ENCODE measurements at places on chromosomes 2 and 18.

DNA sequence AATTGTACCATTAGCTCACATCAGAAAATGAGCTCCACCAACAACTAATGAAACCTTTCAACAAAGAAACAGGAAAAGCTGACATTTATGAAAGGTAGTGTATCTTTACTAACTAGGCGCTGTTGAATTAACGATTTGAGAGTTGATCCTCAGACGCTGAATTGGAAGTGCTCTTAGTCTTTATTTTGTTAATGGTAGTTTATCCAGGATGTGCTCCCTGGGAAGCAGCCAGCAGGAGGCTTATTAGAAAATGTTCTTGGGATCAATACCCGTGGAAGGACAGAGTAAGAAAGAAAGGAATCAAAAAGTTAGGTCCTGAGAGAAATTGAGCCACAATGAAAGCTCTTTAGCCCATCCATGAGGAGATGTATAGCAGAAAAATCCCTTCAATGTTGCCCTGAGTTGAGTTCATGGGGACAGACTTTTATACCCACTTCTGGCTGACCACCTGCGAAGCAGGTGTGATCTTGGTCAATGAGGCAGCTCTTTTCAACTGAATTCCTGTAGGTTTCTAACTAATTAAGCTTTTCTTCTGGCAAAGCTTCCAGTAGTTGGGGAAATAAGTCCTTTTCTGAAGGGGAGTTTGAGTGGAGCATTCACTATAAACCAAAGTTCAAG is 492.6 kb upstream of the REG3G start:
- DNase-seq = no peak

- no peak for DNase-seq
Observed at GRCh38 chr2:68921646-68922045, 31.0 kb downstream of the GKN2 start.

DNA sequence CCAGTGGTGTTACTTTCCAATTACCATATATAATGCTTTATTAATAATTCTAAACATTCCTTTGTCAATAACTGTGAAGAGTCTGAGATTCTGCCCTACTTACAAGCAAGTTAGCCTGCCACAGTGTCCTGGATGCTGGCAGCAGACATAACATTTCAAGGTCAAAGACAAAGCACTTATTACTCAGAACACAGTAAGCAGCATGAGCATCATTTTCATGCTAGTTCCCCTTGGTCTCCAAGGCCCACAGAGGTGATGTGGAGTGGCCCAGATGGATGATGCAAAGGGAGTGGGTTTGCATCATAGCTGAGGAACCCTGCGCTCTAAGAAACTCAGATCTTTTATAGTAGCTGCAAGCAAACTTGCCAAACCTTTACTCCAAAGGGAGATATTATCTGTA is 349.7 kb downstream of the ZEB2 start:
- DNase-seq = no peak

DNA sequence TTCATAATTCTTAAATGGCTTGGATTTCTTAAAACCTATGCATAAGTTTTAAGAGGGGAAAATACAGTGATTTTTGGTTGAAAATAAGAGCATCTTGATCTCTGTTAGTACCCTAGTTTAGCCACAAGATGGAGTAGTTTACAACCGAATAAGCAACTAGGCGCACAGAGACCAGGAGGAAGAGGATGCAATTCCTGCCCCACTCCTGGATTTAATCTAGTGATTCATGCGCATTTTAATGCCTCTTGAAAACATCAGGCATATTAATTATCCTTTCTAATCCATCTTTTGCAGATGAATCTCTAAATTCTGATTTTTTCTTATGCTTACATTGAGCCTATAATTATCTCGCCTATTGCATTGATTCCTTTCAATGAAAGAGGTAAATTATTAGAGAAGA is 76.7 kb downstream of the MRPS9 start:
- peak; percentile 52 for DNase-seq

DNA sequence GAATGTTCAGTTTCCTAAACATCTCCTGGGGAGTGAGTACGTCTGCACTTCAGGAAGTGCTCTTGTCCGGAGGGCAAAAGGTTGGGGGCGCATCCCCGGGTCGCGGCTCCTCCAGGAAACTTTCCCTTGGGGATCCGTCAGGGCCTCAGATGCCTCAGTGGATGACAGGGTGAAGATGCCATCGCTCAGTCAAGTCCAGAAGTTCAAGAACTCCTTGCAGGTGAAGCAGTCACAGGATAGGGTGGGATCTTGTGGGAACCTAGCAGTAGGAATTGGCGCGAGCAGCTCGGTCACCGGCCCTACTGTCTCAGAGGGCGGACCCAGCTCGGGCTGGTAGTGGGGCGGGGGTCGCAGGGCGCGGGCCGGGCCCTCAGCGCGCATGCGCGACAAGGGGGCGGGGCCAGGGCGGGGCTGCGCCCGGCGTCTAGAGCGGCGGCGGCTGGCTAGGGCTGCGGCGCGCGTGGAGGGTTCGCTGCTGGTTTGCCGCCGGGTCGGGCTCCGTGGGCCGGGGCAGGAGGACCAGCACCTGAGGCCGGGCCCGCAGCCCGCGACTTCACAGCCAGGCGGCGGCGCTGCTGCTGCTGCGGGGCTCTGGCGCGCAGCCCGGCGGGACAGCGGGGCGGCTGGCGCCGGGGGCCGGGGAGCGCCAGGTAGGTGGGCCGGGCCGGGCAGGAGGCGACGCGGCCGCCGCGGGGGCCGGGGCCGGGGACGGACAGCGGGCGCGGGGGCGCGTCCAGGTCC is at the start of gene INPP4A:
Gene INPP4A (plus strand): TSS at position 423 of the 741 bp plus-strand sequence. CDS start 75,191 bp downstream, outside the sequence.
- DNase-seq = peak; percentile 74

DNA sequence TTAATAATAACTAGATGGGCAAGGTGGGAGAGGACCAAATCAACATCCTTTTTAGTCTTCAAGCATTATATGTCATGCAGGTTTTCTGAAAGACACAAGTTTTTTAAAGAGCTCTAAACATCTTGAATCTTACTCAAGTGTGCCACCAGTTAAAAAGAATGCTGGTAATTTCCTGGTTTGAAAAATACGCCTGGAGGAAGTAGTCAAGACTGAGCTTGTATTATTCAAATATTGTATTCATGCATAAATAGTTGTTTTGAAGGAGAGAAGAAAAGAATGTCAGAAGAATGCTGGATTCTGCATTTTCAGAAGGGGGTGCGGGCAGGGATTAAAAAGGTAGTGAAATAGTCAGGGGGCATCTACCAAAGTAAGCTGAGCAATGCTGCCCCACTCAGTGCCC is 90.7 kb downstream of the WDPCP start:
- DNase-seq = no peak

DNA sequence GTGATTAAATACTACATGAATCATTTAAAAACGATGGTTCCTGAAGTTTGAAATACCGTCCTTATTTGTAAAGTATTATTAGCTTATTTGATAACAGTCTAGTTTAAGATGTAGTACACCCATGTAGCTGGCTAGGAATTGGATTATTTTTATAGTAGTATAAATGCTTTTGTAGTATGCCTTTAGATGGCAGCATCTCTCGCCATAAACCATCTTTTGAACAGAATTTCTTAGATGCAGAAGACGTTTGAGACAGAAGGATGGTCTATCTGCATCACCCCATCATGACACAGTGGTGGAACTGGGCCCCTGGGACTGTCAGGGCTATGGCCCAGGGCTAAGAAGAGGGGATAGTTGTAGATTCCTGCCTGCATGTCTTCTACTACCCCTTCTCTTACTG is 152.7 kb downstream of the WDSUB1 start:
- DNase-seq = no peak

DNA sequence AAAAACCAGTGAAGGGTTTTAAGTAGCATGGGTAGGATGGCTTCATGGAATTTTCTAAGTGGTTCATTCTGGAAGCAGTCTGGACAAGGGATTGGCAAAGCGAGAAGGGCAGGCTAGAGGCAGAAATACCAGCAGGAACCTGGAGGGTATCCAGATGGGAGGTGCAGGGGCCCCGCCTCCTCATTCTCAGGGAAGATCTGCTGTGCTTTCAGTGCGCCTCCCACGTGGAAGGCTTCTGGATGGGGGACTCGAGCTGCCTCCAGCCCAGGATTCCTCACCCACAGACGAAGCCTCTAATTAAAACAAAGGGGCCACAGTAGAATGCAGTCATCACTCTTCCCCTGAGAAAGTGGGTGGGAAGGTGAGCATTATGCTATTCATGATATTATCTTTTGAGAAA is 79.8 kb downstream of the VSNL1 start:
- no peak for DNase-seq

DNA sequence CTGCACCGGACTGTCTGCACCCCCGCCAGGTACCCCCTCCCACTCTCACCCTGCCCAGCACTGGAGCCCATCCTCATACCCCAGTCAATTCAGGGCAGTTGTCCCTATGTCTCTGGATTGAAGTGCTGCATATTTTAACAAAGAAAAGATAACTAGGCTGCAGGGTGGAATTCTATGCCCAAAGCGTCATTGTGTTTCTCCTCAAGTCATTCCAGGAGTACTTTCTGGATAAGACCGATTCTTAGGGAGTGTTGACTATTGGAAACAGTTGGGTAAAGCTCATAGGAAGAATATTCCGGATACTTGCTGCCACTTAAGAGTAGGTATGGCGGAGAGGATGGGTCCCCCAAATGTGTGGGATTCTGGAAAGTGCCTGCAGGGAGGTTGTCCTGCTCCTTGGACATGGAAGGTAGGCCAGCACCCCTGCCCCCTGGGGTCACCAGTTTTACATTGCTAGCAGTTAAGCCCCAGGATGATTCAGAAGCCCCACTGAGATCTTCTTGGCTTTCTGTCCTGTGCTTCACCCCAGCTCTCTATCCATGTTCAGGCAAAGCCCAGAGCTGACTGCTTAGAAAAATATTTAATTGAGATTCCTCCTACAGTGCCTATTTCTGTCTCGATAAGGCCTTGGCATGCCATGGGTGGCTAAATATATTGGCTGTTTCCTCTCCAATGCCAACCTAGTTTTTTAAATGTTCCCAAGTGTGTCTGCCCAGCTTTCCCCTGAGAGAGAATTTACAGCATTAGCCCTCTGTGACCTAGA is 48.2 kb downstream of the RPL37A start:
- no peak for DNase-seq

DNA sequence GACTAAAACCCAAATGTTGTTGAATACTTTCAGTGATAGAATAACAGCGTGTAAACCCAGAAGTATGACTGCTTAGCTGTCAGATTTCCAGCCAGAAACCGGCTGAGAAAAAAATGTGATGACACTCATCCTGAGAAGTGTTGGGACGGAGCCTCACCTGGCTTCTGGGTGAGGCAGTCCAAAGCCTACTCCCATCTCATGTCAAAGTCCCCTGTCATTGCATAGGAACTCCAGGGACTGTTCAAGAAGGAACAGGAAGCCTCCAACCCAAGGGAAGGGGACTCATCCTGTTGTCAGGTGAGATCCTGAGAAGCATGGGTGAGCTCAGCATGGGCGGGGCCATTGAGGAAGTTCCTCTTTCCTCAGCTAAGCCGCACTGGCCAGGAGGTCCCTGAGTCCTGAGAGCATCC is 11.3 kb upstream of the CHRNA1 start:
- DNase-seq = no peak

DNA sequence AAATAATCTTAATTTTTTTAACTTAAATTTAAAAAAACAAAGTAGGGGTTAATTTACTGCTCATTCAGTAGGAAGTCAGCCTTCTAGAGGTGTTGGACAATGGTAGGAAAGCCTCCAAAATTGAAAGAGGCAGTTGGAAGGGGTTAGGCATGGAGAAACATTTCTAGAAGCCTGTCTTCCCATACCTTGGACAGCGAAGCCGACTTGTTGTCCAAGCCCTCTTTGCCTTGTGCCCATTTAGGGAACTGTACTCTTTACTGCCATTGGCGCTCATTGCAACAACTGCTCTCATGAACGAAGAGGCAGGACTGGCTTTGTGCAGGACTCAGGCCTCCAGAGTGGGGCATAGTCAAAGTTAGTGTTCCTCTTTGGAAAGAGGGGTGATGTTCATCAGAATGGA is 333.3 kb downstream of the HRH4 start:
- DNase-seq = no peak

DNA sequence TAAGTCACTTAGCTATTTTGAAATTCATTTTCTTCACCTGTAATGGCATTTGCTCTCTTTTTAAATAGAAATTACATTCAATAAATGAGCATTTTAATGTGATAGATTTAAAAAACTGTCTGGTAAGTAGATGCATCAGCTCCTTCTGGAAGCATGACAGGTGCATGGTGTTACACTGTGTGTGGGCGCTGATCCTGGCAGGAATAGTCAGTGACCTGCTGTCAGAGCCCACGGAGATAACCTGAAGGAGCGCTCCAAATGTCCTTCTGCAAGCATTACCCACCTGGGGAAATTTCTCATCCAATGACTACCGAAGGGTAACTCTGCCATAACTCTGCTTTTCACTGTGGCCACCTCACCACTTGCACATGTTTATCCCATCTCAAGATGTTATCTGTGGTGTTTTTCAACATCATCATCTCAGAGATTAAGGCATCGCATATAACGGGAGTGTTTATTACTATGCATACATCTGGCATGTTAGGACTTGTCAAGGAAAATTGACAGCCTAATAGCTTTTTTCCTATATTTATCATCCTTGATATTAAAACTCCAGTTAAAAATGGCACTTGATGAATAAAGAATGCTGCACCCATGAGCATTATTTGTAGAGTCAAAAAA is 637.3 kb downstream of the ERBB4 start:
- DNase-seq = no peak

DNA sequence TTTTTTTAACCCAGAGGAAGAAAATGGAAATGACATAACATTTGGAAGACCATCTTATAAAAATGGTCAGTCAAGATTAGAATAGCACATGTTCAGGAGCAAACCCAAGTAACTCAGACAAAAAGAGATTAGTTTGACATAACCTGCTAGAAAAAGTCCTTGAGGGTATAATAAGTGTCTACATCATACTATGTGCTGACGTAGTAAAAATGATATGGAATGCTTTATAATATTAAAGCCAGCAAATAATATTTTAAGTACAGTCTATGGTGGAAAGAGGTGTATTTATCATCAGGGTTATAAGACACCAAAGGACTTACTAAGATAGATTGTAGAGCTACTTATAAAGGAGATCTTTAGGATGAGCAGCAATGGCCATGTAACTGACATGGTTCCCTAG is 169.0 kb downstream of the LTBP1 start:
- DNase-seq = no peak

GRCh38 chr2:225326969-225327368 is 72.5 kb upstream of the NYAP2 start:
- no peak for DNase-seq

- DNase-seq = no peak
Observed at GRCh38 chr2:128489526-128490273, 171.0 kb upstream of the HS6ST1 start.

- DNase-seq = no peak
Observed at GRCh38 chr2:149180226-149180875, 141.9 kb downstream of the LYPD6B start.
